ENCODE measurements at places on chromosomes 11 and 22.
A peak's percentile ranks its signal among the peaks of the same experiment; 100 is the strongest.

DNA sequence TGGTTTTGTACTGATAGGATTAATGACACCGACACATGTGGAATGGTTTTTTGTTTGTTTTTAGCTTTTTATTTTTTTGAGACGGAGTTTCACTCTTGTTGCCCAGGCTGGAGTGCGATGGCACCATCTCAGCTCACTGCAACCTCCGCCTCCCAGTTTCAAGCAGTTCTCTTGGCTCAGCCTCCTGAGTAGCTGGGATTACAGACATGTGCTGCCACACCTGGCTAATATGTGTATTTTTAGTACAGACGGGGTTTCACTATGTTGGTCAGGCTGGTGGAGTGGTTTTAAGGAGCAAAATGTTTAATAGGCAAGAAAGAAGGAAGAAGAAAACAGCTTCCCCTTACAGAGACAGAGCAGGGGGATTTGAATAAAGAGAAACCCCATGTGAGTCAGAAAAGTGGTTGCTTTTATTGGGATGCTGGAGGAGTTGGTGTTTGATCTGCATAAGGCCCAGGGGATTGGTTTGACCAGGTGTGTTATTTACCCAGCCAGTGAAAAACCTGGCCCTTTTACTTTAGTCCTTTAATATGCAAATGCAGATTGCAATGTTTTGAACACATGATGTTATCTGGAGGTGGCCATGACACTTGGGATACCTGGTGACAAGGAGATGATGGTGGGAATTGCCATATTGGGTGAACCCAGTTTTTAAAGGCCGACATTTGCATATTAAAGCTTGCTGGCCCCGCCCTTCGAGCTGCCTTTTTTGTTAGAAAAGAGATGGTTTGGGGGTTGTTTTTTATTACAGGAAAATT, 24.3 kb downstream of the SUSD2 start:
- DNase-seq, result no peak

DNA sequence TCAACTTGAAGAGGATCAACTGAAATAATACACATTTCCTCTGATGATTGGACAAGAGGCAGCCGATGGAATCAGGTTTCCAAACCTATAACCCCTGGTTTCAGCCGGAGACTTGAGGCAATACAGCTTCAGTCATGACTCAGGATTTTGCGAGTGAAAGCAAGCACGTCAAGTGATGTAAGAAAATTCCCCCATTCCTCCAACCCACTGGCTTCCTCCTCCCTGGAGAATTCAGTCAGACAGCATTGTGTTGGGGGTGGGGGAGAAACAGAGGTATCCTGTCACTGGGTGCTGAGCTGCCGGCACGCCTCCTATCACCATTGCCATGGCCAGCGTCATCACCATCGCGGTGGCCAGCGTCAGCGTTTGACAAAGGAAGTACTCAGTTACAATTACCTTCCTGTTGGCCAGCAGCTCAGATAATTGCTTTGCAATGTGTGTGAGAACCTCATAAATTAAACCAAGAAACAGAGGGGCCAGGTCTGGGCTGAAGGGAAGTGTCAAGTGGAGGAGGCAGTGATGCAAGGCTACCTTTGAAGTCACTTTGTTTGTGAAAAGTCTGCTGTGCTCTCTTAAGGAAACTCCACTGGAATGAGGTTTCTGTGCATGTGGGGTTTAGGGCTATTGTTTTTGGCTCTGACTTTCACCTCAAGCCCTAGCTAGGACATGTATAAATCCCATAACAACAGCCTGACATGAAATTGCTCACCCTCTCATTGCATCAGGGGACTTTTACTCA, 50.2 kb downstream of the LIF start:
- peak; percentile 100 for DNase-seq

- DNase-seq, result peak; percentile 99
Observed at GRCh38 chr11:8719211-8719649, 36.6 kb downstream of the RPL27A start.

- DNase-seq, result no peak
Observed at GRCh38 chr11:14821031-14821430, 71.0 kb downstream of the CYP2R1 start.

DNA sequence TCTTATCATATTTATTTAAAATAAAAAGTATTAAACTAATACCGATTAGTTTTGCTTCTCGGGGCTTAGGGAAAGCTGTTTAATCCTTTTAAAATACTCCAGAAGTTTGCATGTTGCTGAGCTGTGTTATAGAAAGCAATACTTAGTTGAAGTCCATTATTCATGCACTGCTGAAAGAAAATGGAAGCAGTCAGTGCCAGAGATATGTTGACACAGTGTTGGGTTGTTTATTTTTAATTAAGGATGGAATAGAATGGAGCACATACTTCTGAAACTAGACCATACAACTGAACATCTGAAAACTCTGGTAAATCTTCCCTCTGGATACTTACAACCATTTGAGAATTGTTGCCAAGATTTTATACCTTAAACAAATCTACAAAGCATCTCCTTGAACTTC, 282.7 kb upstream of the CCDC179 start:
- DNase-seq, result peak; percentile 42

DNA sequence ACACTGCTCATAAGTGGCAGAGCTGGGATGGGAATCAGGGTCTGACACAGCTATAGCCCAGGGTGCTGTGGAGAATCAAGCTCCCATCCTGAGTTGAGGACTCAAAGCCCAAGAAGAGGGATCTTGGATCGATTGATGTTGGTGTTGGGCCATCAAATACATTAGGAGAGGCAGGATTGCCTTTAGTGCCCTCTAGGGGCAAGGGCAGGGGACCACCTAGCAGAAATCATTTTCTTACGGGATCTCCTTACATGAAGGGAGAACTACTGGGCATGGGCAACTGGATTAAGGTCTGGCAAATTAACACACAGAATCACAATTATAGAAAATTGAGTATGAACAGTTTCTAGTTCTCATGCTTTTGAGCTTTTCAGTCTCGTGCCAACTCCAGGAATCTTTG, 24.9 kb upstream of the EMSY start:
- no peak for DNase-seq

Measured in fibroblast of skin of right biceps (primary cell).